ENCODE measurements at places on chromosomes 16 and 17.

DNA sequence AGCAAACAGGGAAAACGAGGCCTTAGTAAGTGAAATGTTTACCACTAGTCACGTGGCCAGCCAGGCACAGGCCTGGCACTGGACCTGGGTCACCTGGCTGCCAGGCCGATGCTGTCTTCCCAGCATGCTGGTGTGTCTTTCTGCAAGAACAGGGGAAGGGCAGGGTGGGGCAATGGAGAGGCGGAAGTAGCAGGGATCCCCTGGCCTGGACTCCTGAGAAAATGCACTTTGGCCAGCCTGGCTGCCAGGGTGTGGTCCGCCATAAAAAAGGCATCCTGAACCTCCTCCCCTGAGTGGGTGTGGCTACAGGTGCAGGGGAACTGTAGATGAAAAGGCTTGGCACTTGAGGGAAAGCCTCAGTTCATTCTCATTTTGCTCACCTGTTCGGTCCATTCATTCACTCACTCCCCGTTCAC, 1.0 kb upstream of the ANKRD40CL start:
- no peak for DNase-seq

- peak; percentile 42 for DNase-seq
Measured at GRCh38 chr16:86669937-86670749, 91.8 kb downstream of the FOXL1 start.

DNA sequence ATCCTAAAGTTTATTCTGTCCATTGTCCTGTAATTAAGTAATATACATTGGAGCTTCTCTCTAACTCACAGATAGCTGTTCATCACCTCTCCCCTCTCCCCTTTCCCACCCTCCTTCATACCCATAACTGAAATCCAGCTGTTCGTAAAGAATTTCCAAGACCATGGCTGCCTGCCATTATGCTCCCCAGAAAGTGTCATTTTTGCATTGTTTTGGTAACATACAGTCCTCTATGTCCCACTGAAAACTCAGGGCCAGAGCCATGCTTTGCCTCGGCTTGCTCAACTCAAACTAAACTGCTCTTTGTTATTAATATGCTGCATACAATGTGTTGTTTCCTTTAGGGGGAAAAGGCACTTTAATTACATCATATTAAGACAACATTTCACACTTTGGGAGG, 132.0 kb downstream of the MRTFB start:
- DNase-seq: no peak

DNA sequence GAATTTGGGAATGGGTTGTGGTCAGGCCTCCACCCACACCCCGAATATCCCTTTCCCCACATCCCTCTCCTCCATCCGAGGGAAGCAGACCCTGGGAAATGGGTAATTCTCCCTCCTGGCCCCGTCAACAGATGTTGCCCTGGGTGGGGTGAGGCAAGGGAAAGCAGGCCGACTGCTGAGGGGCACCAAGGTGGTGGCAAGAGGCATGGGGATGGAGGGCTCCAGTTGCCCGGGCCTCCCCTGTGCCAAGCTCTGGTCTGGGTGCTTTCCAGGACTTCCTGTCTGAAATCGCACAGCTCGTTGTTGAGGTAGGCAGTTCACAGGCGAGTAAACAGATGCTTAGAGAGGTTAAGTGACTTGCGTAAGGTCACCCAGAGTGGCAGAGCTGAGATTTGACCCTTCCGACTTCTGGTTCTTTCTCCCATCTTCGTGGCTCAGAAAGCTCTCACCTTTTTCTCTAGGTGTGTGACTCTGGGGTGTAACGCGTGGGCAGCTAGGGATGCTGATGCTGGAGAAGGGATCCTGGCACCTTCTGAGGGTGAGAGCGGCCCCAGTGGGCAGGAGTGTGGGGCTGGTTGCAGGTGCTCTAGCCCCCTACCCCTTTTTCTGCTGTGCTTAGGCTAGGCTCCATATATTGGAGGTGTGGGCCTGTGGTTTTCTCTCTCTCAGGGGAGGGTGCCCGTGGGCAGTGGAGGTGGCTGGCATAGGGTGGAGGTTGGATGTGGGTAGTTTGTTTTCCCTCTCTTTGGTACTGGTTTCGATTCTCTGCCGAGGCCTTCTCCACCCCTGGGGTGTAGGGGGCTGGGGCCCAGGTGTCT, 17.2 kb downstream of the RARA start:
- no peak for DNase-seq

DNA sequence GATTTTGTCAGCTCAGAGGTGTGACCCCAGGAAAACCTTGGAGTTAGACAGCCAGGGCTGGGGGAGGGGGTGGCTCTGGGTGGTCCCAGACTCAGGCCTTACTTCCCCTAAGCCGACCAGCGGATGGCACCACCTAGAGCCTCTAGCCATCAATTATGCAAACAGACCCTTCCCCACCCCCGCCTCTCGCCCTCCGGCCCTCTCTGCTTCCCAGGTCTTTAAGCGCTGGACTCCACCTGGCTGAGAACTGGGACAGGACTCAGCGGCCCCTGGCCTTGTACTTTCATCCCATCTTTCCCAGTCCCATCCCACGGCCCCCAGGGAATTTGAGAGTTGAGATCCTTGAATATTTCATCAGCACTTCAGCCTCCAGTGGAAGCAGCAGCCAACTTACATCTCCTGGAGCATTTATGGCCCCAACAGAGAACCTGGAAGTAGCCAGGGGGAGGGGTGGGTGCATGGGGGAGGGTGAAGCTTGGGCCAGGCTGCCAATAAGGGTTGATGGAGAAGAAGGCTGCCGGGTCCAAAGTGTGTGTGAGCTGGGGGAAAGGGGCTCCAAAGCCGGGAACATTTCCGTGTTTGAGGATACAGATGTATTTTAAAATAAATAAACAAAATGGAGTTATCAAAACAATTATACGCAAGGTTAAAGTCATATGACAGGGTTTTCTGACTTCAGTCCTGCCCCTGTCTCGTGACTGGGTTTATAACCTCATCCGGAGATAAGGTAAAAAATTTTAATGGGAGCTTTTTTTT, 7.5 kb upstream of the JUP start:
- DNase-seq: no peak

- DNase-seq: no peak
Measured at GRCh38 chr16:75429621-75430403, 3.5 kb downstream of the CFDP1 start.

- DNase-seq: no peak
Measured at GRCh38 chr17:49216953-49217650, 6.6 kb downstream of the ABI3 start.

DNA sequence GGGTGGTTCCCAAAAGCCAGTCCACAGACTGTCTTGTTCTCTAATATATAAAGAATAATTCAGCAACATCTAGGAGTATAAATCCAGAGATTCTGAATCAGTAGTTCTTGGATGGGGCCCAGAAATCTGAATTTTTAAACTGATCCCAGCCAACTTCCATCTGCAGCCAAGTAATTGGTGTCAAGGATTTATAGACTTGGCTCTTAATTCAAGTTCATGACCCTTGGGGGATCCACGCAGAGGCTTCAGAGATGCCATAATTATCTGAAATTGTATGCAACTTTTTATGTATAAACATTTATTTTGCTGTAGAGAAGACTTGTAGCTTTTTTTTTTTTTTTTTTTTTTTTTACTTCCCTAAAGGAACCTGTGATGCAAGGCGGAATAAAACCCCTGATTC, 60.6 kb downstream of the HLF start:
- no peak for DNase-seq

GRCh38 chr17:59002848-59003247, 103.8 kb downstream of the TRIM37 start:
- DNase-seq: no peak

DNA sequence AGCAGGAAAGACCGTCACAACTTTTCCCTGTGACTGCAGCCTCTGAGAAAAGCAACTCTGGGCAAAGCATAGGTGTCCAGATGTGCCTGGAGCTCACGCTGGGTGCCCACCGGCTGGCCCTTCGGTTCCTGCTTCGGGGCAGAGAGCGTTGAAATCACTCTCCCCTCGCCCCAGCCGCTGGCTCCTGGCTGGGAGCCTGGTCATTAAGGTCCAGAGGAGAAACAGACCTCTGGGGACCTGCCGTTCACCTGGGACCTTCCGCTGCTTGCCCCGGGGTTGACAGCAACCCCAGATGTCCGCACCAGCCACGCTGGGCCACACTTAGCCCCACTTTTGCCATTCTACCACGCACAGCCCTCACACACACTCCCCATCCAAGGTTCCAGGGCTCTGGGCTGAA, 13.1 kb downstream of the MRM3 start:
- no peak for DNase-seq

DNA sequence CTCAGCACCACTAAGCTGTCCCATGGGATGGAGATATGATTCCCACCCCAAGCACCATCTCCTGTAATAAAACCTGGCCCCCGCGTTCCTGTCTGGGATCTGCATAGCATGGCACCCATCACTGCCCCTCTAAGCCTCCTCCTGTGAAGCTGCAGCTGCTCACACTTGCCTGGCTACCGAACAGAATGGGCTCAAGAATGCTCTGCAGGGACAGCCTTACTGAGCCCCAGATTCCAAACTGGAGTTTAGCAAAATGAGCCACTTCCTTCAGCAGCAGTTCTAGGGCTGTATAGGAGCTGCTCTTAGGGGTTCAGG, 256.1 kb downstream of the CPPED1 start:
- DNase-seq: no peak

GRCh38 chr16:81251871-81252270, 13.4 kb downstream of the BCO1 start:
- DNase-seq: no peak
